ENCODE measurements at places on chromosomes 1 and 21. TPM values are rescaled to one million over a fixed set of nuclear protein-coding genes. Genes with fewer than 3 reads are reported as not detected.

- no peak for DNase-seq
Measured at GRCh38 chr1:207003210-207003609, 29.3 kb downstream of the C1orf116 start.

Gene FNDC10
- 7.9 TPM for total RNA-seq

Gene HRNR
- not detected for total RNA-seq

Gene RGS2
- total RNA-seq: 163 TPM

Gene GATAD2B
- 11.7 TPM for total RNA-seq

Gene TCHHL1
- not detected for total RNA-seq

DNA sequence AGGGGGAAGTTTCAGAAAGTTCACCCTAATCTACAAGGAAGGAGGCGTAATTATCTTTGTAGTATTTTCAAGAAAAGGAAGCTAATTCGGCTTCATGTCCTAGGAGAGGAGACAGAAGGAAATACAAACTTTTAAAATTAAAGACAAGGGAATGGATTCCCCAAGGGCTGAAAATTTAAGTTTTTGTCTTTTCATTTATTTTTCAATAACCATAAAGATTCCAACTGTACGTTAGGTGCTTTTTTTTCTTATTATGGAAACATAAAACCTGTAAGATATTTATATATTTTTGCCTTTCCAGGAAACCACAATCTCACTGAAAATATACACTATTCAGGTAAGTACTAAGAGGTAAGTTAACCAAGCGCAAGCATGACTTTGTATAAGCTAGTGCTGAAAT, at the start of gene OR2M3:
Gene OR2M3 (plus strand): TSS at position 301 of the 400 bp plus-strand sequence. CDS start 5,803 bp downstream, outside the sequence.
- DNase-seq: no peak

DNA sequence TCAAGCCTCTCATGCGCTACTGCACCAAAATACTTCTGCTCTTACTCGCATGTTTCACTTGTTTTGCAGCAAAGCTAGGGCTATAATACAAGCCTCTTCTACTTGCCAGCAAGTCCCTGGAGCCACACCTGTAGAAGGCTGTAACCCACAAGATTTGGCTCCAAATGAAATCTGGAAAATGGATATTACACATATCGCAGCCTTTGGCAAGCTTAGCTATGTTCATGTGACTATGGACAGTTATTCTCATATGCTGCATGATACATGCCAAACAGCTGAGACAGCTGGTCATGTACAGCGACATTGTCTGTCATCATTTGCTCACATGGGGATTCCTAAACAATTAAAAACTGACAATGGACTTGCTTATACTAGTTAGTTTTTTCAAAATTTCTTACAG, 270.3 kb downstream of the COL11A1 start:
- peak; percentile 54 for DNase-seq

GRCh38 chr1:205328476-205328875, 6.9 kb upstream of the NUAK2 start:
- no peak for DNase-seq

DNA sequence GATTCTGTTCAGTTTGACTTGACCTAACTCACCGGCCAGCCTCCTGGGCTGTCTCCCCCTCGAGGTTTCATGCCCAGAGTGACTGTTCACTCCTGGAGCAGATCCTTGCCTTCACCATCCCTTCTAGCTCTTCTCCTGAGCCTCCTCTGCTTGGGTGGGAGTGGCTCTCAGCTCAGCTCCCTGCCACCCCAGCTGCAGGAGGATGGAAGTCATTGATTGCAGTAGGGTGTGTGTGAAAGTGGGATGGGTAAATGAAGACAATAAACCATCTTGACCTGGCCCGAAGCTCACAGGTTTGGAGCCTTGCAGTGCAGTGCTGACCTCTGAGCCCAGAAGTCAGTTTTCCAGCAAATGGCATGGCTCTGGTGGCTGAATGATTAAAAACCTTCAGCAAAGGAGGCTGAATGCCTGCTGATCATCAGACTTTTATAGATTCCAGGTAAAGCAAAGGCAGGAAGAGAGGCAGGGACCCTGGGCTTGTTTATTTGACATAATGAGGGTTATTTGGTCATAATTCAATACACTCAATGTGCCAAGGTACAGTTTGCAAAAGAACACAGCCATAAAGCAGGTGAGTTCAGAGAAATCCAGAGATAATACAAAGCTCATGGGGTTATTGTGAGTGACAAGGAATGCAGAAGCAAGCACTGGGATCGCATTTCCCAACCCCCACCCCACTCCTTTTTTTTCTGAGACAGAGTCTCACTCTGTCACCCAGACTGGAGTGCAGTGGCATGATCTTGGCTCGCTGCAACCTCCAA, 17.5 kb upstream of the TFF3 start:
- no peak for DNase-seq

Gene SIK1
- total RNA-seq: 107 TPM

GRCh38 chr1:78177708-78178270, 132.0 kb downstream of the GIPC2 start:
- DNase-seq: no peak

DNA sequence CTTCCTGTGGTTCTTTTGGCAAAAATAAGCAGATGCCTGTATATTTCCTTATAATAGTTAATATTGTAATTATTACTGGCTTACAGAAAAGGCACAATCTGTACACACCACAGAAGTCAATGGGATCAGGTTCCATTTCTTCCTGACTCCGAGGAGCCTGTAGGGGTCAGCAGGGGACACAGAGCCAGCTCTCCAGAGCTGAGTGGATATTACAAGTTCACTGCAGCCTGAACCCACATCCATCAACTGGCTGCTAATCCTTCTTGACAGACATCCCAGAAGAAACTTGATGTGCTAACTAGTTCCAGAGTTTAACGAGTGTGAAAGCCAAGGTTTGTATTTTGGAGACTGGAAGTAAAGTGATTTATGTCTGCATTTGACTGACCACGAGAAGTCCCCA, 203.8 kb downstream of the LMX1A start:
- peak; percentile 70 for DNase-seq

GRCh38 chr1:54549181-54549924, 1.3 kb downstream of the ACOT11 start:
- DNase-seq: no peak

Gene EVA1C
- total RNA-seq: 16.1 TPM

DNA sequence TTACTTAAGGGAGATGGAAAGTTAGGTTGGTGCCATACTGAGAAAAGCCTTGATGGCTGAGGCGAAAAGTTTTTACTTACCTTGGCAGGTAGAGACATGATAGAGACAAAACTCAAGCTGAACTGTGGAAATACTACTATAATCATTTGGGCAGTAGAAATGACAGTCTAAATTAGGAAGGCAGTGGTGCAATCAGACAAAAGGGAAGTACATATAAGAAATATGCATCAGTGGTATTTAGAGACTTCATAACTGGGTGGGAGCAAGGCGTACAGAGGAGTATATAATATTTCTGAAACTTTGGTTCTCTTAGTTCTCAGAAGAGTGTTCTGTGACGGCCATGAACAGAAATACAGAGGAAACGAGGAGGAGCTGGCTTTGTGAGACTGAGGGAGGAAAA, 2.4 kb upstream of the CEP350 start:
- no peak for DNase-seq

DNA sequence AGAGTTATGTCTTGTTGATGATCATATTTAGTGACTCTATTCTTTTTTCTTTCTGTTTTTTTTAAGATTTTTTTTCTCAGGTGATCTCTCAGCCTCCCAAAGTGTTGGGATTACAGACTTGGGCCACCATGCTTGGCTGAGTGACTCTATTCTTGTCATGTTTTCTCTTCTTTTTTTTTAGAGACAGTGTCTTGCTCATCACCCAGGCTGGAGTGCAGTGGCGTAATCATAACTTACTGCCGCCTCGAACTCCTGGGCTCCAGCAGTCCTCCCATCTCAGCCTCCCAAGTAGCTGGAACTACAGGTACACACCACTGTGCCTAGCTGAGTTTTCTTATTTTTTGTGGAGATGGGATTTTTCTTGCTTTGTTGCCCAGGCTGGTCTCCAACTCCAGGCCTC, 36.9 kb downstream of the ZMYM4 start:
- no peak for DNase-seq

DNA sequence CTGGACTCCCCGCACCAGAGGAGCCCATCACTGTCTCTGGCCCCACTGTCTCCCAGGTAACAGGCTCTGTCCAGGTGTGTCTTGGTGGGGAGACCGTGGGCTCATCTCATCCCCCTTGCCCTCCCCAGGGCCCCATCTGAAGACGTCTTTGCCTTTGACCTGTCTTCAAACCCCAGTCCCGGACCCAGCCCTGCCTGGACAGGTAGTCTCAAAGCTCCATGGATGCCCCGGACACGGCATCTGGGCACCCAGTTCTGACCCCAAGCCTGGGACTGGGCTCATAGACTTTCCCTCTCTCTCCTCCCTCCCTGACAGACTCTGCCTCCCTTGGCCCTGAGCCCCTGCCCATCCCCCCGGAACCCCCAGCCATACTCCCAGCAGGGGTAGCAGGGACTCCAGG, 6.3 kb upstream of the CATSPER4 start:
- no peak for DNase-seq

GRCh38 chr1:39082811-39083576, 56.8 kb downstream of the NDUFS5 start:
- DNase-seq: no peak

DNA sequence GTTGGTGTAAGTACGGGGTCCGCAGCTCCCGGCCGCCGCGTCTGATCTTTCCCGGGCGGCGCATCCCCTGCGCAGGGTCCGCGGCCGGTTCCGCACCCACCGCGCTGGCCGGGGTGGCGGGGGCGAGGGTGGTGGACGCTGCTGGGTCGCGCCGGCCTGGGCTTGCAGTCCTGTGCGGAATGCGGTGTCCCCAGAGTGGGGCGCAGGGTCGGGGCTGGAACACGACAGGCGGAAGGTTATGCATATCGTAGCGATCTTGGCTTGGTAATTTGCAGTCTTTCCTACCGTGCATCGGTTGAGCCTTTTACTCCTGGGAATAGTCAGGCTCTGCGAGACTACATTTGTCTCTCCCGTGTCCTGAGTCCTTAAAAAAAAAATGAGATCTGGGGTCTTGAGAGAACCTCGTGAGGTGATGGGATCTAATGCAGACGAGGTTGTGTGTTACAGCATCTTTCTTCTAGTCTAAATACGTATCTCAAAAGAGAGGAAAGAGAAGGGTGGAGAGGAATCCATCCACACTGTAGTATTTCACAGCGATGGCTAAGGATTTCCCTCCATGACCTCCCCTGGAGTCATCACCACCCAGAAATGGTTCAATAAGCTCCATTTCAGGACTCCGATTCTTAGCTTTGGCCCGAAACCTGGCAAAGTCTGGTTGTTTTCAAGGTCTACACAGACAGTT, 572 bp downstream of the ATP1B1 start:
- DNase-seq: peak; percentile 47

DNA sequence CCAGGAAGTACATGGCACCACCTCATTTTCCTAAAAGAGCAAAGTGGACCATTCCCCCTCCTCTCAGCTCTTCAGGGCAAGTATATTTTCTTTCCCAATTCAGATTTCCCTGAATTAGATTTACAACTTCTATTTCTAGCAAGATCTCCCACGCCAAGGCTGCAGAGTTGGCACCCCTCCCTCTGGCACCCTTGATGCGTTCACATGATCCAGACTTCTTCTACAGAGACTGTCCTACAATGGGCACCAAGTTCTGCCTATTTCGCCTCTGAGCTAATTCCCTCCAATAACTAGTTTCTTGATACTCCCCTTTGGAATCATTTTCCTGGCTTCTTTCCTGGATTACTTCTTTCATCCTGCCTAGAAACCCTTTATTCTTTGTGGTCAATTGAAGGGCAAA, 122.0 kb downstream of the CDC7 start:
- DNase-seq: no peak

Gene CYP2J2
- total RNA-seq: 0.44 TPM

Gene EPHA8
- 0.07 TPM for total RNA-seq

DNA sequence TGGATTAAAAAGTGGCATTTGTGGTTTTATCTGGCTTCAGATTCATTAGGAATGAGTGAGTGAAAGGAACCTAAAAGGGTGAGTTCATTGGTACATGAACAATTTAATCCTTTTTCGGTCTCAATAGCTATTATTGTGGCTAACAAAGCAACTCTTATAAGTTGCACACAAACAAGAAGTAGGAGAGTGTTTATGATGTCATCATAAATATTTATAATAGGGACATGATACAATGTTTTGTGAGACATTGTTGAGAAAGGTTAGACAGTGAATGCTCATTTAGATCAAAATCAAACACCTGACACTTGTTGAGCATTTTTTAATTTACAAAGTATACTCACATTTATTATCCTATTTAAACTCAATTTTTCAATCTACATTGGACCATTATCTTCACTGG, 363.4 kb downstream of the PDE4B start:
- no peak for DNase-seq

DNA sequence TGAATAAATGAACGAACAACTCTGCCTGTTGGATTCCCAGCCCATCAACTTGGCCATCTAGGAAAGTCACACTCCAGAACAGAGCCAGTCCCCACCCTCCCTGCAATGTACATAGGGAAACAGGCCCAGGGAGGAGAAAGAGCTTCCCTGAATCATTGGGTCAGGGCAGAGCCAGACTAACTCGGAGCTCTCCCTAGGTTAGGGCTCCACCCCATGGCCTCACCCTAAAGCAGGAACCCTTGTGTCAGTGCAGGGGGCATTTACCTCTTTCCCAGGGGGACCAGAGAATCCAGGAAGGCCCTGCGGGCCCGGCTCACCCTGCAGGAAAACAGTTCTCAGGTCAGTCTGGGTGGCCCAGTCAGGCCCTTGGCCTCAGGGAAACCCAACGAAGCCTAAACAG, 11.6 kb downstream of the COL9A2 start:
- DNase-seq: peak; percentile 51

Gene FCRL6
- not detected for total RNA-seq

Gene SH2D5
- total RNA-seq: 11.2 TPM

DNA sequence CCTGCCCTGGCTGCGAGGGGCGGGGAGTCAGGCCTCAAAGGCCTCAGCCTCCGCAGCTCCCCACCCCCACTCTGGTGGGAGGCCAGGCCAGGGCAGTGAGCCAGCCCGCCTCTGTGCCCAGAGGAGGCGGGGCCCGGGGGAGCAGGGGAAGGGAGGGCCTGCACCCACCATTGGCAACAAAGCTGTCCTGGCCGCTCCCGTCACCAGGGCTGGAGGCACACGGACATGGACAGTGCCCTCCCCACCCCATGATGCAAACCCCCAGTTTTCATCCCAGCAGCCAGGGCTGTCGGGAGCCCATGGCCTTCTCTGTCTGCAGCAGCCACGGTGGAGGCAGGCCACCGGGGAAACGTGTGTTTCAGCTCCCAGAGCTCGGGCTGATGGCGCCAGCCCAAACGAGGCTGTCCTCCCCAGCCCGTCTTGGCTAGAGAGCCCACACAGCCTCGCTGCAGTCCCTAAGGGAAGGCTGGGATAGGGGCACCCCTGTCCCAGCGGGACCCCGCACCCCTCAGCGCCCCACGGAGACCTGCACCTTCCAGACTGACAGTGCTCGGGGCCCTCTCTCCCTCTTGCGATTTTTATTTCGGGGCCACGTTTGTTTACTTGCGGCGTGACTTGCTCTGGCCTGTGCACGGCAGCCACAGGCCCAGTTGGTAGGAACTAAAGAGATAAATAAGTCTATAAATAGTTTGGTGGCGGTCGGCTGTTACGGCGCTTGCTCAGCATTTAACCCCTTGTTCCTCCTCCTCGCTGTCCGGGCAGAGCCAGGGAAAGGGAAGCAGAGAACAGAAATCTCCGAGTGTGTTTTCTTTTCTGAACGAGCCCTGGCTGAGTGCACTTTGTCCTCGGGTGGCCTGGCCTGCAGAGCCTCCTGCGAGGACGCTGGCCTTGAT, 101.8 kb downstream of the PRDM16 start:
- no peak for DNase-seq

- DNase-seq: no peak
Measured at GRCh38 chr1:164926107-164926506, 367.1 kb downstream of the PBX1 start.

Data from PC-3 (cell line).